NCI-H2171 treated with DMSO at 0.1 percent for 48 hours (cell line): ENCODE measurements at places on chromosomes 4 and X.

GRCh38 chr4:47383829-47384427 lies 79.6 kb downstream of the COMMD8 start:
- DNase-seq = peak; percentile 42

- no peak for DNase-seq
These were observed 4.8 kb upstream of the SOX3 start for GRCh38 chrX:140509468-140510305.

GRCh38 chr4:40601641-40602040 lies 28.0 kb downstream of the RBM47 start:
- no peak for DNase-seq

- DNase-seq = no peak
These were observed 61.7 kb downstream of the HADH start for GRCh38 chr4:108051343-108051742.

GRCh38 chrX:134982748-134983147 lies 8.0 kb upstream of the SMIM10 start:
- no peak for DNase-seq

DNA sequence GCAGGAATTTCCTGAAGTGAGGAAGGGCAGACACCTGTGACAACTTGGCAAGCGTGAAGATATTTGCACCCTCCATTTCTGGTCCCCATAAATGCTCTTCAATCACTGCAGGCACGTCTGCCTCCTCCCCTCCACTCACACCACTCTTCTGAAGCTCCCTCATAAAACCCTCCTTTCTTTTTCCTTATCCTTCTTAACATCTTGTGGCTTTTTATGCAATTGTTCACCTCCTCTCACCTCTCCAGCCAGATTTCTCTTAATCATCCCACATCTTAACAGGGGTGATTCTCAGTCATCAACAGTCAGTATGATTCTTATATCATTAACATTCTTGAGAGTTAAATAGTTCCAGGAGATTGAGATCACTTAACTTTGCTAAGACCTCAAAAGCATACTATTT lies 277.4 kb downstream of the SPRY1 start:
- DNase-seq = no peak
